ENCODE measurements at places on chromosomes 1 and 21. TPM values are rescaled to one million over a fixed set of nuclear protein-coding genes. Genes with fewer than 3 reads are reported as not detected.

- no peak for DNase-seq
Observed at GRCh38 chr1:117037802-117038201, 22.3 kb upstream of the TTF2 start.

DNA sequence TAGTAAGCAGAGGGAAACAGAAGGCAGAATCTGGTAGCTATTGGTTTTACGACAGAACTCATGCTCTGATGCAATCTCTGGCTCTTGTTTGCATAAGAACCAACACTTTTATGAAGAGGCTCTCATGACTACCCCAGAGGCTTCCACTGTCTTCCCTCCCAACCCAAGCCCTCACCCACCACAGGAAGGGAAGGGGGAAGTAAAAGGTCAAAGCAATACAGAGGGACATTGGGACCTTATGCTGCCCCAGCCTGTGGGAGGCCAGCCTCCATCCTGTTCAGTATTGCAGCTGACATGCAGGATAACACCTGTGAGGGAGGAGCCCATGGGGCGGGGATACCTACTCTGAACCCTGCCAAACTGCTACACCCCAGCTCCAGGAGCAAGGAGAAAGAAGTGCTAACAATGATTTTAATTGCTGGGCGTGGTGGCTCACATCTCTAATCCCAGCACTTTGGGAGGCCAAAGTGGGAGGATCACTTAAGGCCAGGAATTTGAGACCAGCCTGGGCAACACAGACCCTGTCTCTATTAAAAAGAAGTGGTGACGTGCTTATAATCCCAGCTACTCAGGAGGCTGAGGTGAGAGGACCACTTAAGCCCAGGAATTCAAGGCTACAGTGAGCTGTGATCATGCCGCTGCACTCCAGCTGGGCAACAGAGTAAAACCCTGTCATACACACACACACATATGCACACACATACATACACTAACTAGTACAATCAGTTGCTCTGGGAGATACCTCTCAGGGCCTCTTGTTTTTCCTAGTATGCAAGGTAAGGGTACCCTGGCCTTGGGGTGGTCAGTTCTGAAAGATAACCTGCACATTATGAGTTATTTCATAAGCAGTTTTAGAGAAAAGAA lies 9.5 kb downstream of the MR1 start:
- no peak for DNase-seq

- DNase-seq, result no peak
Observed at GRCh38 chr21:34684174-34684876, 15.5 kb downstream of the CLIC6 start.

- DNase-seq, result peak; percentile 16
Observed at GRCh38 chr1:172764378-172764777, 105.5 kb downstream of the FASLG start.

DNA sequence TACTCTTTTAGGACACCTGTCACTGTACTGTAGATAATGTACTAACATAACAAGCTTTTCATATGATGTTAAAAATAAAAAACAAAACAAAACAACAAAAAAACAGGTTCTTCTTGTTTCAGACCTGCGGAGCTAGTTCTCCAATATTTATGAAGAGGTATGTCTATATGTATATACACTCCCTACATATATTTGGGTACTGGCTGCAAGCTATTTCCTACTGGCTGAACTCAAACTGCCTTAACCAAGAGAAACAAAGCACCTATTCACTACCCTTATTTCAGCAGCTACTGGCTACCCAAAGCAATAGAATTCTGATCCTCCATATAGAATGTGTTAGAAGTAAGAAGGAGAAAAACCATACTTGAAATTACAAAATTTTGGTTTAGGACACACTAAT lies 73.5 kb downstream of the ABL2 start:
- DNase-seq, result no peak

DNA sequence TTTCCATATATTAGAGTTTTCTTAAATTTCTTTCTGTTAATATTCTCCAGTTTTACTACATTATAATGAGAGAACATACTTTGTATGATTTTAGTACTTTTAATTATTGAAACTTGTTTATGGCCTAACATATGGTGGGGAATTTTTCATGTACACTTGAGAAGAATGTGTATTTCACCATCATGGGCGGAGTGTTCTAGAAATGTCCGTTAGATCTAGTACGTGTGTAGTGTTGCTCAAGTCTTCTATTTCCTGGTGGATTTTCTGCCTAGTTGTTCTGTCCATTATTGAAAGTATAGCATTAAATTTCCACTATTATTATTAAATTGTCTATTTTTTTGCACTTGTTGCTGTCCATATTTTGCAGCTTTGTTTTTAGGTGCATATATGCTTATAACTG lies 64.0 kb upstream of the RGS21 start:
- no peak for DNase-seq

- no peak for DNase-seq
Observed at GRCh38 chr1:69911301-69911801, 294.0 kb downstream of the LRRC40 start.

DNA sequence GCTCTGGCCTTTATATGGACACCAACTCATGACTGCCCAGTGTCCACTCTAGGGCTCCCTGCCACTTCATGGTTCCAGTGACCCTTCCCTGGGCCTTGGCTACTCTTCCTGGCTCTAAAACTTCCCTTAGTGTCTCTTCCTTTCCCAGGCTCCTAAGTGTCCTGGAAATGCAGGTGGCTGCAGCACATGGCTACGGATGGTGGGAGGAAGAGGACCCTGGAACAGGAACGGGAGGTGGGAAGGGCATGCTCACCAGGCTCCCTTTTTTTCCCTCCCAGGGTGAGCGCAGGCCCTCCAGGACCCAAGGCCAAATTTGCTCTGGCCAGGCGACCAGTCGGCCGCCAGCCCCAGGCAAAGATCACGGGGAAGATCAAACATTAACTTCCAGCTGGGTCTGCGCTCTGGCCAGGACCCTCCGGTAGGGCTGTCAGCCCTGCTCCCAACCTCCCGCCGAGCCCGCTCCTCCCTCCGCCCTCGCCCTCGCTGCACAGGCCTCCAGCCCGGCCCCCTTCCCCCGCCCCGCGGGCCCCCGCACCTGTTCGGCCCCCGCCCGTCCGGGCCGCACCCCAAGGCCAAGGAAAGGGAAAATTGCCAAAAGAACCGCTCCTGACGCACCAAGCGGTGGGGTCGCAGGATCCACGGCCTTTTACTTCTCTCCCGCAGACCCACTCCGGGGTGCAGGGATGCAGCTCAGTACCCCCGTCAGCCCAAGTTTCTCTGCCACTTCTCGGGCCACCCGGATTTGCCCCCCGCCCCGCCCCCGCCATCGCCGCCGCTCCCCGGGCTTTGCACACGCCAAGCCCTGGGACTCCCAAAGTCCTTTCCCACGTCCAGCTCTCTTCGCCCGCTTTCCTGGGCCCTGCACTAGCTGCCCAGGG lies 894 bp downstream of the TCEA3 start:
- DNase-seq, result no peak

- no peak for DNase-seq
Observed at GRCh38 chr1:158115126-158115525, 65.6 kb upstream of the CD1D start.

GRCh38 chr1:167169642-167170041 lies 51.0 kb upstream of the POU2F1 start:
- no peak for DNase-seq

DNA sequence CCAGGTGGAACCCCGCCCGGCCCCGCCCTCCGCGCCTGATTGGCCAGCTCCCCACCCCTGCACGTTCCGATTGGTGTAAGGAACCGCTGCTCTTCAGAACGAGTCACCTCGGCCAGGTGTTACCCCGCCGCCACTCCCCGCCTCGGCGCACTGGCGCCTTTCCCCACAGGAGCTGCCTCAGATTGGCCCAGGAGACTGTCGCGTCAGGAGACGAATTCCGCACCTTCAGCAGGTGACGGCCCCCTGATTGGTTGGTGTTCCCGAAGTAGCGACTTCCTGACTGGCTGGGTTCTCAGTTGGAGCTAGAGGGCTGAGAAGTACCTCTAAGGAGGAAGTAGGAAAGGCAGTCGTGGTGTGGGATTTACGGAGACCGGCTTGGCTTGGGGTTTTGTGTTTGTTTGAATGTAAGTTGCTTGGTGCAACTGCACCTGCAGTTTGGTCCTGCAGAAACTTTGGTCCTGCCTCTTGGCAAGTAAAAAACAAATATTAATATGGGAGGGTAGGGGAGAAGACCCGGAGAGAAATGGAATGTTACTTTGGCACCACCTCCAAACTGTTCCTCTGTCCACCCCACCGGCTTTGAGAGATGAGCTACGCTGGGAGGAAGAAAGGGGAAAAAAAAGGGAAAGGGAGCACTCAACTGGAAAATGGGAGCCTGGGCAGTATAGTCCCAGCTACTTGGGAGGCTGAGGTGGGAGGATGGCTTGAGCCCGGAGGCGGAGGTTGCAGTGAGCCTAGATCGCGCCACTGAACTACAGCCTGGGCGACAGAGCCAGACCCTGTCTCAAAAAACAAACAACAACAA lies 415 bp upstream of the F11R start:
- DNase-seq, result peak; percentile 79

GRCh38 chr1:151175041-151175741 lies 590 bp downstream of the TMOD4 start:
- peak; percentile 40 for DNase-seq

DNA sequence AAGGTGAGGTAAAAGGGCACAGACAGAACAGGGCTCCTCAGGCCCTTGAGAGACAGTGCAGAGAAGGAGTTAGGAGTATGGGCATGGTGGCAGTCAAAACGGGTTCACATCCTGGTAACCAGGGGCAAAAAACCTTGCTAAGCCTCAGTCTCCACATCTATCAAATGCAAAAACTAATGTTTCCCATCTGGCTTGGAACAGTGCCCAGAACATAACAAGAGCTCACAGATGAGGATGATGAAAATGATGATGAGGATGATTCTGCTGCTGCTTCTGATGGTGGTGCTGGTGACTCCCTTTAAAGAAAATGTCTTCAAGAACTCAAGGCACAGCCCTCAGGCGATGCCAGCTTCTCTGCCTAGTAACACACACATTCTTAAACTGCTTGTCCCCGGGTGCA lies 24.1 kb downstream of the HHIPL2 start:
- no peak for DNase-seq

DNA sequence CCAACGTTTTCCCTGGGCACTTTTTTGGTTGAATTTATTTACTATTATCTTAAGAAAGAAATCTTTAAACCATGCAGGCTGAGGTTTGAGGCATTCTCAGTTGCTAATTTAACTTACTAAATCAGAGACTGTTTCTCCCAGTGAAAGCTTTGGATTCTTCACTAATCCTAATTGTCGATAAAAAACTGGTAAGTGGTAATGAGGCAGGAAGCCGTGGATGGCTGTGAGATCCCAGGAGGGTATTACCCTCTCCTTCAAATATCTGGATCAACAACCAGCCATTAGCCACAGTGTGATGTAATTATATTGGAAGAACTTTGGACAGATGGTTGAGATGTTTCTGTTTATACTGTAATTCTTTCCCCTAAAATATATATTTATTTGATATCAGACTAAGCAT lies 485.0 kb downstream of the DISC1 start:
- no peak for DNase-seq

GRCh38 chr1:13728091-13728715 lies 28.2 kb downstream of the PRDM2 start:
- no peak for DNase-seq

DNA sequence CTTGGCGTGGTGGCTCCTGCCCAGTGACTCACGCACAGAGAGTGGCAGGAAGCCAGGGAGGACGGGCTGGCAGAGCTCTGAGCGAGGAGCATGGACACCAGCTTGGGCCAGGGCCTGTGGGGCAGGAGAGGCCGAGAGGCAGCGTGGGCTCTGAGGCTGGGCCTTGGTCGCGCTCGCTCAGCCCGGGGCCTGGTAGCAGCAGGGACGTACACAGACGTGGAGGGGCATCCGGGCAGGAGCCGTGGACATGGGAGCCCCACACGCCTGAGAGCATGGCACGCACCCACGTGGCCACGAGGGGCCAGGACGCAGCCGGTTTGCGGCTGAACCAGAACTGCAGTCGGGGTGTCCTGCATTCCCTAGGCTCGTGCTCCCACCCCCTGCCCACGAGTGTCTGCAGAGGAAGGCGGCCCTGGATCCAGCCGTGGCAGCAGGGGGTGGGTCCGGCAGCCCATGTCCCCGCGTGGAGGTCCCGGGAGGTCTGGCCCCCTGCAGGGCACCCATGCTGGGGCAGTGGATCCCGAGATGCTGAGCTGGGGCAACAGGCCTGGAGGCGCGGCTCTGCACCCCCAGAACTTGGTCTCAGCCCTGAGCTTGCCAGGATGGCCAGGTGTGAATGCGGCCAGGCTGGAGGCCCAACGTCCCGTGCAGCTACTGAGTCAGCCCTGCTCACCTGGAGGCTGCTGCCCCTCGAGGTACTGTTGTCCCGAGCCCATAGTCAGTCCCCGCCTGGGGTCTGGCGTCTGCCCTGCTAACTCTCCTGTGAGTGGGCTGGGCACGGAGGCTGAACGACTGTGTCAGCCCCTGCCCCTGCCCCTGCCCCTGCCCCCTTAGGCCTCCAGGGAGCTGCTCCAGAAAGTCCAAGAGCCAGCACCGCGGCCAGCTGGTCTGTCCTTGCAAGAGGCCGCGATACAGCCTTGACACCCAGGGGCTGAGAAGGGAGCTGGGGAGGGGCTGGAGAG lies 61.6 kb downstream of the SLX9 start:
- DNase-seq, result peak; percentile 62

GRCh38 chr1:56360021-56360420 lies 219.3 kb downstream of the PLPP3 start:
- no peak for DNase-seq

GRCh38 chr21:38591218-38591537 lies 92.9 kb upstream of the ERG start:
- no peak for DNase-seq

GRCh38 chr1:209624558-209625549 lies 27.4 kb downstream of the LAMB3 start:
- DNase-seq, result peak; percentile 41

GRCh38 chr1:77342745-77343144 lies 60.9 kb downstream of the AK5 start:
- no peak for DNase-seq

- DNase-seq, result no peak
Observed at GRCh38 chr1:16153999-16154673, 1.7 kb downstream of the EPHA2 start.

DNA sequence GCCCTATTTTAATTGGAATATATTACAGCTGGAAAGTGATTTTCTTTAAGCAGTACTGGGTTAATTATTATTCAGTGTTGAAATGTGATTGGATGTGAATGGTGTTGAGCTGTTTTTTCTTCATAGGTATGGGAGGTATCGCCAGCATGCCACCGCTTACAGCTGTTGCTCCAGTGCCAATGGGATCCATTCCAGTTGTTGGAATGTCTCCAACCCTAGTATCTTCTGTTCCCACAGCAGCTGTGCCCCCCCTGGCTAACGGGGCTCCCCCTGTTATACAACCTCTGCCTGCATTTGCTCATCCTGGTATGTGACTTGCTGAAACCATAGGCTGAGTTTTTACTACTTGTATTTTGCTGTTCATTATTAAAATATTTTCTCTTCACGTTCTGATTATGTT lies 107.7 kb downstream of the ITSN1 start:
- peak; percentile 35 for DNase-seq

- no peak for DNase-seq
Observed at GRCh38 chr21:29133796-29134195, 3.4 kb downstream of the MAP3K7CL start.

Gene ADAMTS4
- total RNA-seq, result 14.1 TPM

Gene SOAT1
- 9.8 TPM for total RNA-seq

Gene SPATA6
- total RNA-seq, result 9.3 TPM

Gene PCP4L1
- total RNA-seq, result not detected

Gene C1orf74
- 1.9 TPM for total RNA-seq

Gene HSD3B2
- total RNA-seq, result not detected

Gene CENPF
- total RNA-seq, result 1.7 TPM

Gene ASAP3
- 44.4 TPM for total RNA-seq

Gene HES3
- not detected for total RNA-seq

Gene TSNAX
- total RNA-seq, result 23.6 TPM
